ENCODE measurements at places on chromosomes 12 and 14.

DNA sequence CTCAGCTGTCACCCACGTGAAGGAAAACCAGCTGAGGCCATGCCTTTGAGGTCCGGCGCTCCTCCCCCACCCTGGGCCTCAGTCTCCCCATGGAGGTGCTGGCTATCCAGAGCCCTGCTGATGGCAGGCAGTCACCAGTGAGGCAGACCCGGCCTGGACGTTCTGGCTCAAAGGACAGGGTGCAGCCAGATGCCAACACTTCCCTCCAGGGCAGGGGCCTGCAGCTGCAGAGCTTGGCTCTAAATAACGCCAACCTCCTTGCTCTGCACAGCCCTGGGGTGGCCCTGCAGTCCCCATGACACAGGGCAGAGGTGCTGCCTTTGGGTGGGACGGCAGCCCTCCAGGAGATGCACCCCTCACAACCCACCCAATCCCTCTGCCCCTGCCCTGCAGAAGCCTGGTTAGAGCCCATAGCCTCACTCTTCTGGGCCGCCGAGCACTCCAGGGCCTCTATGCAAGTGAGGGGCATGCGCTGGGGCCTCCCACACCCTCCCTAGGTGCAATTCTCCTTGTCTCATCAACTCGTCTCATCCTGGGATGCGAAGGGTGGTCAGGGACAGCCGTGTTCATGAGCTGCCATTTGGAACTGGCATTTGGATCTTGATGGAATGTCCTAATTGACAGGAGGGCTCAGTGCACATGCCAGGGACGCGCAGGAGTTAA, 30.4 kb downstream of the CCDC85C start:
- DNase-seq = no peak

GRCh38 chr12:130615861-130616345, 100.2 kb downstream of the RIMBP2 start:
- no peak for DNase-seq

GRCh38 chr14:70254476-70254961, 65.8 kb upstream of the SLC8A3 start:
- DNase-seq = no peak

- DNase-seq = no peak
Measured at GRCh38 chr12:52126050-52126604, 46.6 kb downstream of the SMIM41 start.

DNA sequence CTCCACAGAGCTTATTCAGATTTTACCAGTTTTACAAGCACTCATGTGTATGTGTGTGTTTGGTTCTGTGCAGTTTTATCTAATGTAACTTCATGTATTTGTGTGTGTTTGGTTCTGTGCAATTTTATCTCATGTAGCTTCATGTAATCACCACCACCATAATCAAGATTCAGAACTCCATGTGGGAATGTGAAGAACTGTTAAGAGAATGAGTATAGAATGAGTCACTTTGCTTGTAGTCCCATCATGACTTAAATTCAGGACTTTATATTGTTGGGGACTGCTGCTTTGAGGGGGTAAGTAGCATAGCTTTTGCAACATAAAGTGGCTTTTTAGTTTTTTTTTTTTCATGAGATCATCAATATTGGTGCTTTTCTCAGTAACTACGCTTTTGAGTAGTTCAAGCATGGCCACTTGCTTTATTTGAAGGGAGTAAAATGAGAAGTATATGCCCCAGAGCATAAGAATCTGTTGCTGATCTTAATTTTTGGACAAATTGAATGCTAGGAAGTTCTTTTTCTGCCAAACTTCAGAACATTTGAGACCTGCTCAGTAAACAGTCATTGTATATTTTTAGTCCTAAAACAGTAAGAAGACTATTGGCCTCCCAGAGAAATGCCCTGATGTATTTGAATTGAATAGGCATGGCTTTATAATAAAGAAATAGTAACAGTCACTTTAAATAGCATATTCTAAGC, 28.8 kb downstream of the PROX2 start:
- DNase-seq = no peak

DNA sequence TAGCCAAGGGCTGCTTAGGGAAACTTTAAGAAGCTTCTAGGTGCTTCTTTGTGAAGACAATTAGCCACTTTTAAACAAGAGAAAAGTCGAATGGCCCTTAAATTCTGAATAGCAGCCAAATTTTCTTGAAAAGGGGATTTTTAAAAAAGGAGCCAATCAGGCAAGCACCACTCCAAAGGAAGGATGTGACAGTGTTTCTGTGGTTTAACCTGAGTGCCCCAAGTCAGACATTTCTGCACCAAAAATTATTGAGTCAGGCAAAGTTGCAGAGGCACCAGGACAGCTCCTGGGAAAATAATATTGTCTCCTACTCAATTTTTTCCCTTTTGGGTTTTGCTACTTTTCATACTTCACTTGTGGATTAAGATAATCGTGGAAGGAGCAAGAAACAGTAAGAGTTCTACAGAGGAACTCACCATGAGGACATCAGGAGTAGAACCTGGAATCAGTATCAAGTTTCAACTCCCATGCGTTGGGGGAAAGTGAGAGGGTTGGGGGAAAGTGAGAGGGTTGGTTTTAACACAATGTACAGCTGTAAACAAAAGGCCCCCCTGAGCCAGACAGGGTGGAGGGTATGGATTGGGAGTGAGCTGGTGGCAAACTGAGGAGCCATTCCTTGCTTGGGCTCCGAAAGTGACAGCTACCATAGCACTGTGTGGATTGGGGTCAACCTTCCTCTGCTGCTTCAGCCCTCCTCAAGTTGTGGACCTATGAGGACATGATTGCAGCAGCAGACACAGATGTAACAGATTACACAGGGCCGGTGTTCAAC, 90.8 kb downstream of the SLC38A1 start:
- no peak for DNase-seq

GRCh38 chr12:101803978-101804377, 26.8 kb downstream of the GNPTAB start:
- DNase-seq = no peak

Data from activated T-cell treated with anti-CD3 and anti-CD28 coated beads for 4 hours (primary cell).